ENCODE measurements at places on chromosomes 16 and 17.

DNA sequence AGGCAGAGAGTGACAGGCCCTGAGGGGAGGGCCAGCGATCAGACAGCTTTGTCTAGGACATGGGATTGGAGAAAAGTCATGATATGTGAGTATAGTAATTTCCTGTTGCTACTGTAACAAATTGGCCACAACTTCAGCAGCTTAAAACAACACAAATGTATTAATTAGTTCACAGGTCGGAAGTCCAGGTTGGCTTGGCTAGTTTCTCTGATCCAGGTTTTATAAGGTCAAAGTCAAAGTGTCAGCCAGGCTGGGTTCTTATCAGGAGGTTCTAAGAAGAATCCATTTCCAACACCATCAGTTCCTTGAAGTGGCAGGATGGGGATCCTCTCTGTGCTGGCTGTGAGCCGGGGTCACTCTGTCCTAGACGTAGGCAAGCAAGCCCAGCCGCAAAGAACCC lies 76.2 kb upstream of the SEC14L1 start:
- no peak for DNase-seq

DNA sequence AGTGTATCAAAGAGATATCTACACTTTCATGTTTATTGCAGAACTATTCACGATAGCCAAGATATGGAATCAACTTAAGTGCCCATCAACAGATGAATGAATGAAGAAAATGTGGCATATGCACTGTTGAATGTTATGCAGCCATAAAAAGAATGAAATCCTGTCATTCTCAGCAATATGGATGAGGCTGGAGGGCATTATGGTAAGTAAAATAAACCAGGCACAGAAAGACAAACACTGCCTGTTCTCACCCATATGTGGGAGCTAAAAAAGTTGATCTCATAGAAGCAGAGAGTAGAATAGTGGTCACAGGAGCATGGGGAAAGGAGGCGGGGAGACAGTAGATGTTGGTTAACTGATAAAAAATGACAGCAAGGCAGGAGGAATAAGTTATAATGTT lies 561.8 kb downstream of the TOX3 start:
- no peak for DNase-seq

DNA sequence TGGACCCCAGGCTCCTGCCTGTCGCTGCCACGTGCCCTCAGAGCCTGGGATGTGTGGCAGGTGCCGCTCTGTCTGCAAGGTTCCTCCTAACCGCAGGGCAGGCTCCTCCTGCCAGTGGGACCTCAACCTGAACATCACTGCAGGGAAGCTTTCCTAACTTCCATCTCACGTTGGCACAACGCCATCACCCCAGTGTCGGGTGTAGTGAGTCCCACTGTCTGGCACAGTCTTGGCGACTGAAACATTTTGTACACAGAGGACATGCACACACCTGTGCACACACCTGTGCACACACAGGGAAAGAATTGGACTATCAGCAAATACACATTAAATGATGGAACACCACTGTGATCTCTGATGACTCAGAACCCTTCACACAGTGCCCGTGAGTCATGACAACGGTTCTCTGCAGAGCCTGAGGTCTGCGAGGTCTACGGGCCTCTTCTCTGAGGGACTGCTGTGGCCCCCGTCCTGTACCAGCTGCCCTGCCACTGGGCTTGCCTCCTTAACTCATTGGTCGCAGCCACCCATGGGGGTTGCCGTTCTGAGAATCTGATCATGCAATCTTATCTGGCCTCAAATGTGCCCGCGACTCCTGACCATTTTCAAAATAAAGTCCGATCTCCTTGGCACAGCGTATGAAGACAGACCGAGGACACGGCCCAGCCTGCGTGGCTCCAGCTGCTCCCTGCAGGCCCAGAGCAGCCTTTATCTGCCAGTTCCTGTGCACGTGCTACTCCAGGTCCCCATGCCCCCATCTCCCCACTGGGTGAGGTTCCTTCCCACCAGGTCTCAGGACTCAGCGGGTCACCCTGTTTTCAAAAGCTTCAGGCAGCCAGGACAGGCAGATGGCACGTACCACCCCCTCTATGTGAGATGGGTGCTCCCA lies 7.6 kb downstream of the CCDC57 start:
- no peak for DNase-seq

DNA sequence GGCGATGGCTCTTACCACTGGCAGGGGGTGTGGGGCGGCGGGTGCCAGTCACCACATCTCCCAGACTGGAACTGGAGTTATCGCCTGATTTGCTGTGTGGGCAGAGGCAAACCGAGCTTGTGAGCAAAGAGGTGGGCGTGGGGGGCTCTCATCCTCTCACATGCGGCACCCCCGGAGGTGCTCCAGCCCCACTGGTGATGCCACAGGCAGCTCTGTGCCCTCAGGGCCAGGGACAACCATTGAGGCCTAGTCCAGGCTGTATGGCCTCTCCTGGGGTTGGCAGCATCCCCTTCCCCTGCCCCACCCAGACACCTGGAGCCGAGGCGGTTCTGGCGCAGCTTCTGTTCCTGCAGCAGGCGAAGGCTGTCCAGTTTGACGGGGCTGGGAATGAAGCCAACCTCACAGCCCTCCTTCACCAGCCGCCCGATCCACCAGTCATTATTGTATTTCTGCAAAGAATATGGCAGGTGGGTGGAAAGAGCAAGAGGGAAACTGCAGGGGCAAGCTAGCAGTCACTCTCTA lies 10.9 kb downstream of the CACNB1 start:
- DNase-seq: no peak

Data from GM10248 (cell line).